ENCODE measurements at places on chromosomes 1 and 21.

DNA sequence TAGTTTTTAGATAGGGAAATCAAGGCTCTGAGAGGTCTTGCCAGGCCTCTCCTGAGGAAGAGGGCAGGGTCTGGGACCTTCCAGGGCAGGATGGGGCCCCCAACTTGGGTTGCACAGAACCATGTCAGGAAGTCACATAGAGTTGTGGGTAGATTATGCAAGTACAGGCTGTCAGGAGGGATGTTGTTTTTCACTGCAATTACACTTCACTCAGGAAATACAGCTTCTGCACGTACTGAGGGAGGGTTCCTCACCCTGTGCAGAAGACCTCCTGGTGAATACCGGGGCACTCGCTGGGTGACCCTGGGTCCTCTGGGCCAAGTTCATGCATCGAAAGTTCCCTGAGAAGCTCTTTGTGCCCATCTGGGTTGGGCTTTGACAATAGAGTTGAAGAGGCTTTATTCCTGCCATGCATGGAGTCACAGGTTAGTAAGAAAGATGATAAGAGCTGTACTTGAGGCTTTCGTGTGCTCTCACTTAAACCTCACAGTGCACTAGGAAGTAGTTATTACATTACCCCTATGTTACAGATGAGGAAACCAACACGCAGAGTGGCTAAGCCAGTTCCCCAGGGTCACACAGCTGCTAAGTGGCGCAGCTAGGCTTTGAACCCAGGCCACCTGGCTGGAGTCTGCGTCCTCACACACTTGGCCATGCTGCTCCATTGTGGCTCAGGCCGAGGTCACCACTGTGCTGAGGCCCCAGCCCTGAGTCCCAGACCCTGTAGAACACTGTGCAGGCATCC is 16.2 kb upstream of the TNFRSF1B start:
- DNase-seq, result no peak

DNA sequence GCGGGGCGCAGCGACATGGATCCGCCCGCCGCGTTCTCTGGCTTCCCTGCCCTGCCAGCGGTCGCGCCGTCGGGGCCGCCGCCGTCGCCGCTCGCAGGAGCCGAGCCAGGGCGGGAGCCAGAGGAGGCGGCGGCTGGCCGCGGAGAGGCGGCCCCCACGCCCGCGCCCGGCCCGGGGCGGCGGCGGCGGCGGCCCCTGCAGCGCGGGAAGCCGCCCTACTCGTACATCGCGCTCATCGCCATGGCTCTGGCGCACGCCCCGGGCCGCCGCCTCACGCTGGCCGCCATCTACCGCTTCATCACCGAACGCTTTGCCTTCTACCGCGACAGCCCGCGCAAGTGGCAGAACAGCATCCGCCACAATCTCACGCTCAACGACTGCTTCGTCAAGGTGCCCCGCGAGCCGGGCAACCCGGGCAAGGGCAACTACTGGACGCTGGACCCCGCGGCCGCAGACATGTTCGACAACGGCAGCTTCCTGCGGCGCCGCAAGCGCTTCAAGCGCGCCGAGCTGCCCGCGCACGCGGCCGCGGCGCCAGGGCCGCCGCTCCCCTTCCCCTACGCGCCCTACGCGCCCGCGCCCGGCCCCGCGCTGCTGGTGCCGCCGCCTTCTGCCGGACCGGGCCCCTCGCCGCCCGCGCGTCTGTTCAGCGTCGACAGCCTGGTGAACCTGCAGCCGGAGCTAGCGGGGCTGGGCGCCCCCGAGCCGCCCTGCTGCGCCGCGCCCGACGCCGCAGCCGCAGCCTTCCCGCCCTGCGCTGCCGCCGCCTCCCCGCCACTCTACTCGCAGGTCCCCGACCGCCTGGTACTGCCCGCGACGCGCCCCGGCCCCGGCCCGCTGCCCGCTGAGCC is 459 bp downstream of the FOXE3 start:
- DNase-seq, result peak; percentile 40

GRCh38 chr1:236681219-236681618 is 5.1 kb upstream of the ACTN2 start:
- DNase-seq, result no peak

DNA sequence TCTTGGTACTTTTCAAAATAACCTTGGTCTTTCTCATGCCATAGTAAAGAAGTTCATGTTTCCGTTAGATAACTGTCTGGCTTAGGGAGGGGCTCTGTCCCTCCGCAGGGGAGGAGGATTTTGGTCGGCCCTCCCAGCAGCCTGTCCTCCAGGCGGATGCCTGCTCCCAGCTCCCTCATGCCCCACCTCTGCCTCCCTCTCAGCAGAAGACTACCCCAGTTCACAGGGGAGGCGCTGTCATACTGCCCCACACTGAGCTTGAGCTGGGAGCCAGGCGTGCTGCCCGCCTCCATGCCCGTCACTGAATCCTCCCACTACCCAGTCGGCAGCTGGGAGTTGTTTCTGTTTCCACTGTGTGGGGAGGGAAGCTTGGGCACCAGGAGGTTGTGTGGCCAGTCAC is 127.3 kb downstream of the CAMTA1 start:
- DNase-seq, result no peak

GRCh38 chr1:101873672-101874071 is 123.1 kb downstream of the OLFM3 start:
- DNase-seq, result no peak

DNA sequence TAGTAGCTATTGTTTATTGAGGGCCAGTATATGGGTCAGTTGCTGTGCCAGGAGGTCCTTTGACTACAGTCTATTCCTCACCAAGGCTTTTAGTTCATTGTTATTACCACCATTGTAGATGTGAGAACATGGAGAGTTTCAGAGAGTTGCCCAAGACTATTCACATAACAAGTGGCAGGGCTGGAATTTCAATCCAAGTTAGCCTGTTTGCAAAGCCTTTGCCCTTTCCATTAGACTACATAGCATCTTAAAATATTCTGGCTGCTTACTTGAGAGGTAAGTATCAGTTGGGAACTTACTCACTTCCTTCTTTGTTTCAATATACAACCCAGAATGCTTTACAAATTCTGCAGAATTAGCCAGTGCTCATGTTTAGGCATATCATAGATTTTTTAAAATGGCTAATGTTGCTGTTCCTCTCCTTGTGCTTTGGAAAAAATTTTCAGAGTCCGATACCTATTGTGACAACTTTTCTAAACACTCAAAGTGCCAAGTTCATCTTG is 141.2 kb downstream of the FGGY start:
- no peak for DNase-seq

DNA sequence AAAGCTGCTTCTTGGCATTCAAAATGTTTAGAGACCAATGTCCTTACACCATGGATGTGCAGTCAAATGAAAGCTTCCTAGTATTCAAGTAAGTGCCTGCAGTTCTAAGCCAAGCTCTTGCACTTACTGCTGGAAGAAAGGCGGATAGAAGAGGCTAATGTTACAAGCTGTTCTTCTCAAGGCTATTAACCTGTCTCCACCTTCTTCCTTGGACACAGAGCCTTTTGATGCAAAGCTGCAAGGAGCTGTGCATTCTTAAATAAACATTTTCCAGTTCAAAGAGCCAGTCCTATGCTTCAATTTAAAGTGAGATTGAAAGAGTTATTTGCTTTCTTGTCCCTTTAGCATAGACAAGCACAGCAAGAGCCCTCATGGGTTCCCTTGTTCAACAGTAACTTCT is 167.9 kb upstream of the RUNX1 start:
- no peak for DNase-seq
